CD4-positive, alpha-beta T cell treated with Interleukin-1 beta for 1 hour (primary cell): ENCODE measurements at places on chromosomes 6 and 20.

DNA sequence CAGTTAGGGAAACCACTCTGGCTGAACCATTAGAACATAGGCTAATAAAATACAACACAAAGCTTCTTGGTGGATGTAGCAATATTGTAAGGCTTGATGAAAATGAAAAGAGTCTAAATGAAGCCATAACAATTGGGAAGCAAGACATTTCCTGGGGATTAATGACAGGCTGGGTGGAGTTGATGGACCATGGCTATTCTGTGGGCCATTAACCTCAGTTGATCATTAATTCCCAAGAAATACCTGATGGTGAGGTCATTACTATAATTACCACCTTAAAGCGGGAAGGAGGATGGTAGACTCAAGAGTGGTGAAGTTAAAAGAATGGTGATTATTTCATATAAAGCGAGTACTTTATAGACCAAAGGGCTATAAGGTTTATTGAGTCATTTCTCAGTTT, 455.8 kb upstream of the MAP3K7 start:
- no peak for DNase-seq

GRCh38 chr20:46688151-46689081, 828 bp downstream of the TP53RK start:
- no peak for DNase-seq

DNA sequence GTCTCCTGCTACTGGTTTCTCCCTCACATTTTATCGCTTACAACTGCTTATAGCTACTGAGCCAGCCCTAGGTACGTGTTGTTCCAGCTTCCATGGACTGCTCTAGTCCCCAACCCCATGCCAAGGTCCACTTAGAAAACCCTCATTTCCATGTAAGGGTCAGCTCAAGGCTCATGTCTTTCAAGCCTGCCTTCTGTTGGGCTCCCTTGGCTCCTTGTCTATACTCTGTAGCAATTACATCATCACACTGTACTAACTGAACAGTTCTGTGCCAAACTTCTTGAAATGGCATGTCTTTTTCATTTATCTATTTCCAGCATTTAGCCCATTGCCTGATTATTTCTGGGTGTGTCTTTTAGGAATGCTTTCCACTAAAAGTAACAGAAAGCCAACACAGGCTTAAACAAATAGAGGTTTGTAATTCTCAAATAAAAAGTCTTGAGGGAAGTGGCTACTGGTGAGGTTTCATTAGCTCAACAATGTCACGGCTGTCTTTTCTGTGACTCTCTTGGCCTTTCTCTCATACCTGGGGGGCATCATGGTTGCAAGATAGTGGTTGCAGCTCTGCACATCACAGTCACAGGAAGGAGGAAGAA, 317.6 kb downstream of the TPBG start:
- no peak for DNase-seq

DNA sequence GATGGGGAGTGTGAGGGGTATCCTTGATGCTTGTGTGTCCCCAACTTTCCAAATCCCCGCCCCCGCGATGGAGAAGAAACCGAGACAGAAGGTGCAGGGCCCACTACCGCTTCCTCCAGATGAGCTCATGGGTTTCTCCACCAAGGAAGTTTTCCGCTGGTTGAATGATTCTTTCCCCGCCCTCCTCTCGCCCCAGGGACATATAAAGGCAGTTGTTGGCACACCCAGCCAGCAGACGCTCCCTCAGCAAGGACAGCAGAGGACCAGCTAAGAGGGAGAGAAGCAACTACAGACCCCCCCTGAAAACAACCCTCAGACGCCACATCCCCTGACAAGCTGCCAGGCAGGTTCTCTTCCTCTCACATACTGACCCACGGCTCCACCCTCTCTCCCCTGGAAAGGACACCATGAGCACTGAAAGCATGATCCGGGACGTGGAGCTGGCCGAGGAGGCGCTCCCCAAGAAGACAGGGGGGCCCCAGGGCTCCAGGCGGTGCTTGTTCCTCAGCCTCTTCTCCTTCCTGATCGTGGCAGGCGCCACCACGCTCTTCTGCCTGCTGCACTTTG, at the start of gene TNF:
Gene TNF, plus strand, starts transcription at position 231 of the 567 bp plus-strand sequence. Its CDS starts 177 bp downstream, at position 408.
- peak; percentile 93 for DNase-seq

DNA sequence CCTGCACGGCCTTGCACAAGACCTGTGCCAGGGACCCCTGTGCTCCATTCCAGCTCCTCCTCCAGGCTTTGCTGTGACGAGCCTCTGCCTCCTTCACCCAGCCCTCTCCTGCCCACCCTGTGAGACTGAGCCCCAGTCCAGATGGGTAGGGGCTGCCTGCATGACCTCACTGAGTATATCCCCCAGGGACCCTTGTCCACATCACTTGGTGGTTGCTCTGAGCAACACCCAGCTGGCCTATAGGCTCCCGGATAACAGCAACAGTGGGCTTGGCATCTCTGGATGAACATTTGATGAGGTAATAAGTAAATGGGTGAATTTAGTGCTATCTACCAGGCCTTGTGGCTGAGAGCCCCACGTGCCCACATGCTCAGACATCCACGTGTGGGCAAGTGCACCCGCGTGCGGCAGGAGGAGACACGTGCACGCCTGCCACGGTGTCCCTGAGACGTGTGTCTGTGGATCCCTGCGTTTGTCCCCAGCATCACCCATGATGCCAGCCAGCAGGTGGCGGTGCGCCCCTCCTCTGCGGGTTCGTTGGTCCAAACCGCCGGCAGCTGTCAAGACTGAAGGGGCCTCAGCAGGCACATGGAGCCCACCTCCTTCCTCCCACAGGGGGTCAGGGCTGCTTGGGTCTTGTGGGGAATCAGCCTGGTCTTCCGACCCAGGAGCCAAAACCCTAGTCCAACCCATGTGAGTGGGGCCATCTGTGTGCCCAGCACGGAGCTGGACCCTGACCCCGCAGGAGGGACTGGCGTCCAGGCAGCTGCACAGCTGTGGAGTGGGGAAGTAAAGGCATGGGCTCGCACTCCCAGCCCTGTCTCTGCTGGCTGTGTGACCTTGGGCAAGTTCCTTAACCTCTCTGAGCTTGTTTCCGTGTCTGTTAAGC, 45.9 kb downstream of the FGD2 start:
- DNase-seq: peak; percentile 90

- no peak for DNase-seq
Measured at GRCh38 chr6:158777510-158777909, 41.7 kb downstream of the EZR start.

- no peak for DNase-seq
Measured at GRCh38 chr6:20334334-20334733, 67.3 kb upstream of the E2F3 start.

DNA sequence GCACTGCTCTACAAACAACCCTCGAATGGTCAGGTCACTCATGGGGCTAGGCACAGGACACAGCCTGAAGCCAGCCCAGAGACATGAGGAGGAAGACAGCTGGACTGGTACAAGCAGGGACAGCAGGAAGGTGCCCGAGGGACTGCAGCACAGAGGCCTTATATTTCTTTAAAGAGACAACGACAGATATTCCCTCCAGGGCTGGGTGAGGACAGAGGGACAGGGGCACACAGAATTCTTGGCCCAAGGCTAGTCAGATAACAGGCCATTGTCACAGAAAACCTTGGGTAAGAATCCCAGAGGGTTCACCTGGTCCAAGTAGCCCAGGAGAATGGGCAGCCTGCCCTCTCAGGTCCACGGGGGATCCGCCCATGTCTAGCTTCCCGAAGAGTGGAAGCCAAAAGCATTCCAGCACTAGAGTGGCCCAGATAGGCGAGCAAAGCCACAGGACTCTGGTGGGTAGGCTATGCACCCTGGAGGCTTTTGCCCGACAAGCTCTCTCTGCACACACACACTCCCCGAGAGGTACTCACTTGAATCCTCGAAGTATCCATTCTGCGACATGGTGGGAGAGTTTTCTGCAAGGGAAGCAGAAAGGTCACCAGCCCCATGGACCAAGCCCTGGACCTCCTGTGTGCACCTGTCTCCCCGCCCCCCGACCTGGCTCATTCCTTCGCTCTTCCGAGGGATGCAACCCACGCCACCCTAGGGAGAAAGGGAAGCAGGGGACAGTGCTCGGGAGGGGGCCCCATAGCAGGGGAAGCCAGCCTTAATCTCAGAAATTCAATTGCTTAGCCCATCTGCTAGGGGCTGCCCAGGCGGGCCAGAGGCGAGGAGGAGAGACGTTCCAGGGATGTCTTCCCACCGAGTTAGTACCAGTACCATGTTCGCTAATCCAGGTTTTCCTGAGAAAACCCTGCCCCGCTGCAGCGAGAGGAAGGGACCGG, 1.7 kb downstream of the SLC4A11 start:
- no peak for DNase-seq

DNA sequence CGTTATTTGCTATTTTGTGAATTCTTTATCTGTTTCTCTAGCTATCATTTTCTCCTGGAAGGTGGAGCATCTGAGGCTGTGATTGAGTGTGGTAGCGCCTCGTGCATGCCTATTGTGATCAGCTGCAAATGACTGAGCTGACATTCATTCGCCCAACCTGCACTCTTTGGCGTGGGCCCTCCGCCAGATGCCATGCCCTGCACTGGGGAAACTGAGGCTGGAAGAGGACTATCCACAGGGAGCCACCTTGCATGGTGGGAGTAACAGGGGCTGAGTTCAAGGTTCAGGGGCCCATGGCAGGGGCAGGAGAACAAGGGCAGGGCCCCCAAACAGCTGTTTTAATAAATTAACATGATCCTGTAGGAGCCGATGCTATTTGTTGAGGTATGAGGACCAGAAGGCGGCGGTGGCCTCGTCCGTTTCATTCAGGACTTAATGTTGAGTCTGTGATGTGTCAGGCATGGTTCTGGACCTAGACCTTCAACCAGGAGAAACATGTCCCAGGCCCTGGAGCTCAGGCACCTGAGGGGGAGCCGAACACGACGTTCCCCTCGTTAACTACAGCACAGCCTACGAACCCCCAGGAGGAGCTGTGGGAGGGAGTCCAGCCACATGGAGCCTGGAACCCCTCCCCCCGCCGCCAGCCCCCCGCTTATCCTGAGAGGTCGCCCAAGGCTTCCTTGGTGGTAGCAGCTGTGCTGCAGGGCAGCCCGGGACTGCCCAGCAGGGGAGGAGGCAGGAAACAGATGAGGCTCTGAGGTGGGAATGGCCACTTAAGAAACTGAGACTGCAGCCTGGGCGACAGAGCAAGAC, 242.9 kb downstream of the CDH4 start:
- no peak for DNase-seq

- no peak for DNase-seq
Measured at GRCh38 chr6:39792540-39793450, 619 bp downstream of the DAAM2 start.

DNA sequence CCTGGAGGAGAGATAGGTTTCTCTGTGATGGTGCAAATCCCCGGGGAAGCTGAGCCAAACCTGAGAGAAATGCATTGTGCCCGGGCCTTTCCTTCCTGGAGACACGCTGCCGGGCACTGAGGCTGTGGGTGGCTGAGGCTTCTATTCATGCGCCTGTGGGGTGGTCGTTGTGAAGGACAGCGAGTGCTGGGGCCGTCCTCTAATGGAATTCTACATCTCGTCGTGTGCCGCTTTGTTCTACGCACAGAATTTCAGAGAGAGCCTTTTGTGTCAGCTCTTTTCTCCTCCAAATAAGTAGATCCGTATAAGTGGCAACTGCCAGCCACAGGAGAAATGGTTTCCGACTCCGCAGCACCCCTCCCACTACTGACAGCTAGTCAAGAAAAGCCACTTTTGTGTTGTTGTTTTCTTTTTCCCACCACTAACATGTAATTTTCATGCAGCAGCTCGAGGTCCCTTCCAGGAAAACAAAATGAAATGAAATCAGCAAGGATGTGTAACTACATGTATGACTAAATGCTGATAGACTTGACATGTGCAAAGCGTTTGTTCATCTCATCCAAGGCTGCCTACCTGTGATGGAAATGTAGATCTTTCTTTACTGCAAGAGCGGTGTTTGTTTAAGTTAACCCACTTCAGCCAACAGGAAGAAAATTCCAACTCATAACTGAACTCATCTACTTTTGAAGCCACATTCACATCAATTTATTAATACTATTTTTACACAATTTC, 26.4 kb upstream of the PXDC1 start:
- DNase-seq: no peak

- DNase-seq: no peak
Measured at GRCh38 chr20:19095762-19096161, 116.7 kb upstream of the SLC24A3 start.

DNA sequence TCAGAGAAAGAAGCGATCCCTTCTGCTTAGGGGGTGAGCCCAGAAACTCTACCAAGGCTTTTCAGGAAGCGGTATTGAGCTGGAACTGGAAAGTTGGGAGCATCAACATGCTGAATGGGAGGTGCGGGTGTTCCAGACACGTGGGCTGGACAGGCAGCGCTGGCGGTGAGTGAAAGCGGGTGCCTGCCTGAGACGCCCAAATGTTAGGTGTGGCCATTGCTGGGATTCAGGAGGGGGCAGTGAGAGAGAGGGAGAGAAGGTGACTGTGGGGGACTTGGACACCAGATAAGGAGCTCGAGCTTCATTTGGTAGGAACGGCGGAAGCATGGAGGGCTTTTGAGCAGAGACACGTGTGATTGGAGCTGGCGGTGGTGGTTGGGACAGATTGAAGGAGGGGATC, 157.7 kb downstream of the ZDHHC14 start:
- no peak for DNase-seq

DNA sequence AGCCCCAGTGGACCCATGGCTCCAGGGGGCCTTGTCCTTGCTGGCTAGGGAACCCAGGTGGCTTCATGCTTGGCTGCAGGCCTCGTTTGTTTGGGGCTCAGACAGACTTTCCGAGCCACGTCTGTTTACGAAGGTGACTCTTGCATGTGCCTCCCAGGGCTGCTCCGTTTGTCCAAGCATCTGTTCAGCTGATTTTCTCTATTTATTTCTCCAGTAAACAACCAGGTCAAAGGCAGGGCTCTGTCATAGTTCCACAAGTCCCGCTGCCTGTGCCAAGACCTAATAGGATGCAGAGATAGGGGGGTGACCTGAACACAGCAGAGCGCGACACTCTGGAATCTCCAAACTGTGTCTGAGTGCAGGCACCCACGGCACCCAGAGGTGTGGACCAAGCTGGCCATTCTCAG, 12.8 kb upstream of the SPO11 start:
- no peak for DNase-seq

DNA sequence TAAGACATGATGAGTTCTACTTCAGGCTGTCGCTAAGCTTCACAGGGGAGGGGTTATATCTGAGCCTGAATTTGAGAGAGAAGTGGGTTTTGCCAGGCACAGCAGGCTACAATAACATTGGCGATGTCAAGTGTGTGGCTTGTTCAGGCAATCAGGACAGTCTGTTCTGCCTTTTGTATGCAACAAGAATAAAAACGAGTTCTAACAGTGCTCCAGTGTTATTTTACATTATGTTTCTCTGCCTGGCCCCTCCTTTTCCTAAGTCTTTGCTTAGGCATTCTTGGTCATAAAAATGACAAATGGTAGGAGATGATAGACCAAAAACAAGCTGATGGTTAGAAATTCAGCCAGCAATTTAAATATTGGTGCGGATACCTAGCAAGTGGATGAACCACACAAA, 26.8 kb downstream of the PAQR8 start:
- no peak for DNase-seq

DNA sequence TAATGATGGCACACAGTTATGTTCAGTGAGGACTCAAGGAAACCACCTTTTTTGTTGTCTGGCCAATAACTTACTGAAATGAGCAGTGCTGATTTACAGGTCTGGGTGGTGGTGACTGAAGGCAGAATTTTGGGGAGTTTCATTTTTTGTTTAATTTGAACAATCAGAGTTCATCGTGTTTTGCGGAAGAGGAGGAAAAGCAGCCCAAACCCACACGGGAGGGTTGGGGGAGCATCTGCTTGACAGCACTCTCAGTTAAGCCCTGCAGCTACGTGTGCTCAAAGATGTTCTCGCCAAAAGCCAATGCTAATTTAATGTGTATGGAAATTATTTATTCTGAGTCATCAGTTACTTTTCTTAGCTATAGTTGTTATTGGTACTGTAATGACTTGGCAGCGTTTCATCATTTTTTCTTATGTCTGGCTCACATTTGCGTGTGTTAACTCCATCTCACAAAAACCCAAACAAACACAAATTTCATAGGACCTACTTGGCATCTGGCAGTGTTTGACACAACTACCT, 89.2 kb downstream of the UST start:
- DNase-seq: no peak
